Activated T-cell treated with anti-CD3 and anti-CD28 coated beads, Interleukin-2, amount 50 U/mL, for 48 hours (primary cell): ENCODE measurements at places on chromosomes 5 and 9.

GRCh38 chr9:98909935-98910334, 33.8 kb upstream of the COL15A1 start:
- no peak for DNase-seq

- peak; percentile 59 for DNase-seq
Measured at GRCh38 chr9:134344068-134344799, 18.0 kb downstream of the RXRA start.

DNA sequence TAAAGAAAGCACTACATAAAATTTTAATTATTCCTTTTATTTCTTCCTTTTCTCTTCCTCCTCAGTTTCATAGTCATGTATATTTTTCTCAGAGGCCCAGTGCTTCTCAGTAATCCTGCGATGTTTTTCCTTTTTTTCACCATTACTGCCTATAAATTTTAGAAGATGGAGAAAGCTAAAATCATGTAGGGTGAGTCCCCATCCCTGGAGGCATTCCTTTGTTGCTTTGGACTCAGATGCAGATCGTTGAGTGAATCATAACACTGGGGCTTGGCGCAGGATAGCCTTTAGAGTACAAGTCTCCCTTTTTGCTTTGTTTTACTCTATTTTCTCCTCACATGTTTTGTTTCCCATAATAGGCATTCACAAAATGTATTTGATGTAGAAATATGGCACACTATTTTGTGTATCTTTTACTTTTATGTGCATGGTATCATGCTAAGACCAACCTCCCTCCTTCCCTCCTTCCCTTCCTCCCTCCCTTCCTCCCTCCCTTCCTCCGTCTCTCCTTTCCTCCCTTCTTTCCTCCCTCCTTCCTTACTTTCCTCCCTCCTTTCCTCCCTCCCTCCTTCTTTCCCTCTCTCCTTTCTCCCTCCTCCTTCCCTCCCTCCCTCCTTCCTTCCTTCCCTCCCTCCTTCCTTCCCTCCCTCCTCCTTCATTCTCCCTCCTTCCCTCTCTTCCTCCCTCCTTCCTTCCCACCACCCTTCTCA, 72.4 kb downstream of the NUDT12 start:
- no peak for DNase-seq

DNA sequence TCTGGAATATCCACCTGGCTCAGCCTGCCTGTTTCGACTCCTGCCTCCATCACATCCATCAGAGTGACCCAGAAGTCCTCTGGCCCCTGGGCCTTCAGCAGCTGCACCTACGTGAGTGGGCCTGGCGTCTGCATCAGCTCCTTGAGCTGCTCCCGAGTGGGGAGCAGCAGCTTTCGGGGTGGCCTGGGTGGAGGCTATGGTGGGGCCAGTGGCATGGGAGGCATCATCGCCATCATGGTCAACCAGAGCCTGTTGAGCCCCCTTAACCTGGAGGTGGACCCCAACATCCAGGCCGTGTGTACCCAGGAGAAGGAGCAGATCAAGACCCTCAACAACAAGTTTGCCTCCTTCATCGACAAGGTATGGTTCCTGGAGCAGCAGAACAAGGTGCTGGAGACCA, 83.0 kb downstream of the SEC61B start:
- no peak for DNase-seq

- DNase-seq: no peak
Measured at GRCh38 chr9:134594078-134594941, 47.3 kb upstream of the COL5A1 start.

DNA sequence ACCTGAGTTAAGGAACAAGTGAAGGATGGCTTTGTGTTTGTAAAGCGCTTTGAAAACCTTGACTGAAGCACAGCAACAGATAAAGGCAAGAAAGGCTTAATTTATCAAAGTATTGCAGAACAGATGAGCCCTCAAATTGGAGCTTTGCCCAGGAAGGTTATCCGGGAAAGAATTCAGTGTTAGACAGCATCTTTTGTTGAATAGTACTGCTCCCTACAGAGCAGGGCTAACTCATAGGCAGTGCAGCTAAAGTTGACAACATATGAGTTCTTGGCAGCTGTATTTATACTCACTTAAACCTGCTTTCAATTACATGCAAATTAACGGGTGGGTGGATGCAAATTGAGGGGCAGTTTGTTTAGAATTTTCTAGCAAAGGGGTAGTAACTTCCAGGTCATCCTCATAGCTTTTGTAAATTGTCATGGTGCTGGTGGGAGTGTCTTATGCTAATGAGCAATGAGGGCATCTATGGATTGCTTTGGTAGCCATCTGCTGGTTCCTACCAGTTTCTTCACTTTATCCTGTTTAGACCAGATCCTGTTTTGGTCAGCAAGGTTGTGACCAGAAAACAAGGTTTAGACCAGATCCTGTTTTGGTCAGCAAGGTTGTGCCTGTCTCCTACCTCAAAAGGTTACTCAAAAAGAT, 105.8 kb downstream of the GDA start:
- DNase-seq: no peak

- peak; percentile 56 for DNase-seq
Measured at GRCh38 chr5:612498-613424, 621 bp downstream of the CEP72 start.

GRCh38 chr9:3894772-3895171, 369.0 kb upstream of the RFX3 start:
- DNase-seq: no peak

- no peak for DNase-seq
Measured at GRCh38 chr9:89309166-89309565, 1.8 kb upstream of the CKS2 start.

- no peak for DNase-seq
Measured at GRCh38 chr5:178439493-178440180, 150.6 kb downstream of the COL23A1 start.

- DNase-seq: no peak
Measured at GRCh38 chr5:96627792-96628398, 34.3 kb upstream of the CAST start.

DNA sequence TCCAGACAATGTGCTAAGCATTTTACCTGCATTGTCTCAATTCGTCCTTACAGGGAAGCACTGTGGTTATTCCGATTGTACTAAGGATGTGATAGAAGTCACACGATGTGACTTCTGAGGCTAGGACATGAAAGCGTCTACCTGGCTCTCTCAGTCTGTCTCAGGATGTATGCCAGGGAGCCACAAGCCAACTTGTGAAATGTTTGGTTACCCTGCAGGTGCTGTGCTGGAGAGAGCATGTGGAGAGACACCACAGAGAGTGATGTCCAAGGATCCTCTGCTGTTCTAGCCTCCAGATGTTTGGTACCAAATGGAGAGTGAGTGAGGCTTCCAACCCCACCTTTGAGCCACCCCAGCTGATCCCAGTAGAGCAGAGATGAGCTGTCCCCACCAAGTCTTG, 120.1 kb upstream of the IL12B start:
- DNase-seq: no peak

GRCh38 chr5:93925321-93925720, 183.9 kb upstream of the POU5F2 start:
- DNase-seq: no peak

DNA sequence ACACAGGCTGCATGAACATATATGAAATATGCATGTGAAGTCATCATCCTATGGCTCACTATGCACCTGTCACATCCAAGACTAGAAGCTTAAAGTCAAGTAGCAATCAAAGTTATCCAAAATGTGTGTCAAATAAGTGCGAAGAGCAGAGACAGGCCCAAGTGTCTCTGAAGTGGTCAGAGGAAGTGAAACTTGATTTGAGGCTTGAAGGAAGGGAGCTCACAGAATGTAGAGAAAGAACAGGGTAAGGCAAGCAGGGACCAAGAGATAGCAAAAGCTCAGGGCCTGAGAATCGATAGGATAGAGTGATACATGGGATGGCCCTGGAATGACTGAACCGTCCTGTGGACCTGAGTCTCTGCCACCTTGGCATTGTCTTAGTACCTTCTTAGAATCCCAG, 274.3 kb upstream of the TRPC7 start:
- no peak for DNase-seq

DNA sequence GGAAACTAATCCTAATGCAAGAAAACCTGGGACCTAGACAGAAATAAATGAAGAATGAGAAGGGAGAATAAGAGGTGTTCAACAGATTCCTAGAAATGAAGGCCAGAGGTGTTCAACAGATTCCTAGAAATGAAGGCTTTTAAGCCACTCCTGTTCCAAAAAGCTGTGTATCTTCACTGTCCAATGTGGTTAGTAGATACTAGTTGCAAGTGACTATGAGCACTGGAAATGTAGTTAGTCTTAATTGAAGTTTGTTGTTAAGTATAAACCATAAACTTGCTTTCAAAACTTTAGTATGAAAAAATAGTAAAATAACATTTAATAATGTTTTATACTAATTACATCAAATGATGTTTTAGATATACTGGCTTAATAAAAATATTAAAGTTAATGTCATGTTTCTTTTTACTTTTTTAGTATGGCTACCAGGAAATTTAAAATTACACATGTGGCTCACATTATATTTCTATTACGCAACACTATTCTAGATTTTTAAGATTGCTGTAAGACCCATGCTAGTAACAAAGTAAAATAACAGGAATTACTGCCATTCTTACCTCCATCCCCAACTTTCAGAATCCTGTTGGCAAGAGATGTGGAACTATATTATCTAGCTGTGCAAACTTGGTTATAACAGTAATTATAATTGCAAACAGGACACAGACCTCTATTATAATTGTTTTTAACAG, 57.5 kb downstream of the RICTOR start:
- no peak for DNase-seq

DNA sequence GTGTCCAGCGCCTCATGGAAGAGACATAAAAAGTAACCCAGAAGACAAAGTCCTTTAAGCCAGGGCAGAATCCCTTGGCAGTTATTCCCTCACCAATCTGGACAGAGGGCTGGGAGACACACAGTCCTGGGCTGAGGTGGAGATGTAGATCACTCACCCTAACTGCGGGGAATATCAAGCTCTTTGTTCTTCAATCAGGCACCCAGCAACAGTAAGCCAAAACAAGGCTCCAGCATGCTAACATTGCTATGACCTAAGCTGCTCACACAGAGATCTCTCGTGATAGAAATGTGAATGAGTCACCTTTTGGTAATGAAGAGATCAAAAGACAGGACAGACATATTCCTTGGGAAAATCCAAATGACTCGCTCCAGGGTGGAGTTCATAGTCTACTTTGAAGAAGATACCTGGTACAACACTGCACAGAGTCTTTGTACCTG, 101.3 kb downstream of the FBN2 start:
- DNase-seq: no peak

GRCh38 chr9:34514816-34515215, 8.0 kb downstream of the ENHO start:
- DNase-seq: no peak

DNA sequence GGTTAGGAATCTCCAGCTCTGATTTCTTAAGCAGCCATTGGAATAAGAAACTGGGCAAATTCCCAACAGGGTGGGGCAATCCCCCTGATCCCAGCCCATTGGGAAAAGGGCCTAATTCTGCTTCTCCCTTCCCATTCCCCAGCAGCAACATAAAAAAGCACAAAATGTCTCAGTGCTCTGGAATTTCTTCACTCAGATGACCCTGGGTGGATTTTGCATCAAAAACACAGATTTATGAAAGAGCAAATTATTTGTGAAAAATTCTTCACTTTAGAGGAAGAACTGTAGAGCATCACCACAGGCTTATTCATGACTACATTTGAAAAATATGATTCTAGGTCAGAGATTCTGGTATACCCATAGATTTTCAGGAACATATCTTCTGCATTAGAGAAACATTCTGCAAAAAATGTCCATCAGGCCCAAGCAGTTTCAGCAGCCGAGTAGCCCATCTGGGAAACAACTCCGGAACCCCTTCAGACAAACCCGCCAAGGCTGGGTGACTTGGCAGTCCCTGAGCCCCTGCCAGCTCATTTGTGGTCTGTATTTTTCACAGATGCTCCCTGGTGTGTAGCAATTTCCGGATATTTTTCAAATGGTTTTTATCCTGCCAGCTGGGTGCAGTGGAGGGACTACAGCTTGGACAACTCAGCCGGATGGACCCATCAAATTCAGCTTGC, 102.1 kb upstream of the RANBP3L start:
- no peak for DNase-seq

DNA sequence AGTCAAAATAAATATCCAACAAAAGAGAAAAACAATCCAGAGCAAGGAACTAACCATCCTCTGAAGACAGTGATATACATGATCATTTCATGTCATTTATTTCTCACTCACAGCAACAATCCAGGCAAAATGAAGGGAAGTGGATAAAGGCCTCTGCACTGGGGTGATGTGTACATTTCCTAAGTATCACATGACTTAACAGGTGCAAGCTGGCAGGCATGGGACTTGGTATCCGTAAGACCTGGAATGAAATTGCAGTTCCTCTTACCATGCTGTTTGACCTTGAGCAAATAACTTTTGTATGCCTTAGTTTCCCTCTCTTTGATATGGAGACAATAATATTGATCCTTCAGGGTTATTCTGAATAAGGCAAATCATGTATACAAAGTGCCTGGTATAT, 77.6 kb downstream of the PRLR start:
- DNase-seq: no peak

- DNase-seq: no peak
Measured at GRCh38 chr9:97487861-97488260, 13.6 kb upstream of the TMOD1 start.

DNA sequence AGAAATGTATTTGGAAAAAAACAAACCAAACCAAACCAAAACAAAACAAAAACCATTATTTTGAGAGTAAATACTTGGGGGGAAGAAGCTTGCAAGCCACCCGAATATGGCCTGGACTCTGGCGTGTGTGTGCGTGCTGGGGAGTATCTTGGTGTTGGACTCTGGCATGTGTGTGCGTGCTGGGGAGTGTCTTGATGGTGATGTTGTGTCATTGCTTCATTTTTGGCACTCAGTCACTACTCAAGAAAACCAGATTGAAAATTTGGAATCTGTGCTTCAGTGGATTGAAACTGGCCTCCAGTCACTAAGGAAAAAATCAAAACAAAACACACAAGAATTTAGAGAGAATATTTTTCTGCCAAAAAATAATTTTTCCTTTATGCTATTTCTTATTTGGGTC, 76.1 kb downstream of the ARRDC3 start:
- DNase-seq: no peak

DNA sequence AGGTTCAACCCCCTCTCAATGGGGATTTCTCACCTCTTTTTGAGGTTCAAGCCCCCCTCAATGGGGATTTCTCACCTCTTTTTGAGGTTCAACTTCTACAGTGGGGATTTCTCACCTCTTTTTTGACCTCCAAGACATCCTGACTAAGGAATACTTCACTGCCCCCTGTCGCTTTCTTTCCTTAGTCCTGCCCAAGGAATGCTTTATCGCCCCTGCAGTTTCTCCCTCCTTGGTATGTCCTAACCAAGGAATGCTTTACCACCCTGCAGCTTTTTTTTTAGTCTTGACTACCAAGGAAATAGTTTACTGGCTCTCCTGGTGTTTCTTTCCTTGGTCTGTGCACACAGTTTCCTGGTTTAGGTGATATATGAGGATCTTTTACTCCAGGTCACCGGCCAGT, 9.6 kb upstream of the IRGM start:
- DNase-seq: no peak

DNA sequence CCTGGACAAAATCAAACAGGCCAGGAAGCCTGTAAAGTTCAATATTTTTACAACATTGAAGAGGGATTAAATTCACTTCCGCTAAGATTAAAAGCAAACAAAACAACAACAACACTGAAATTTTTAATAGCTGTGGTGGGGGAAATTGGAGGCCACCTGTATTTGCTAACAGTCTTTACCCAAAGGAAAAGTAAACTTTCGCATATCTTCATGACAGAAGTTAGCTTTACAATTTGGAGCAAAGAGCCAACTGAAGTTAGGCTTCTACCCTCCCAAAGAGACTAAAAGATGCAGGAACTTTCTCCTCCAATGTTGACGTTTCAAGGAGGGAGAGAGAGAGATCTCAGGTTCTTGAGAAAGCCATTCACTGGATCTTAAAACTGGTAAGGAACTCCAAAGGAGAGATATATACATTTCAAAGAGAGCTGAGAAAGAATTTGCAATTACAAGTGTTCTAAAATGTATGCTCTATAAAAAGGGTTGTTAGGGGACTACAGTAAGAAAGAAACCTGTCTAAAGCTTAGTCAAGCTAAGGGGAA, 349.2 kb upstream of the CDH9 start:
- DNase-seq: no peak
